ENCODE measurements at places on chromosomes 1 and 21.
A peak's percentile ranks its signal among the peaks of the same experiment; 100 is the strongest.

DNA sequence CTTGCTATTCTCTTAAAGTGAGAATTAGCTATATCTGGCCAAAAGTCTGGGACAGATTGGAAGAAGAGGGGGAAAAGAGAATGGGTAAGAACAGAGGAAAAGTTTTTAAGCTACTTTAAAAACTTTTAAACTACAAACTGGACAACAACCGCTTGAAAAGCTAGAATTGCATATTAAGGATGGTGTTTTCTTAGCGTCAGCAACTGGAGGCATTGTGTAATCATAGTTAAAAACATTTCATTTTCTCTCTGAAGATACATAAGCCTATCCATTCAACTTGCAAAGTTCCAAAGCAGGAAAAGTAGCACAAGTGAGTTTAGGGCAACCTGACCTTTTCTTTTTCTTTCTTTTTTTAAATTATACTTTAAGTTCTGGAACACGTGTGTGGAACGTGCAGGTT, 10.9 kb downstream of the PBX1 start:
- no peak for DNase-seq

- no peak for DNase-seq
These were observed 617.2 kb upstream of the ADGRL2 start for GRCh38 chr1:81183553-81183952.

DNA sequence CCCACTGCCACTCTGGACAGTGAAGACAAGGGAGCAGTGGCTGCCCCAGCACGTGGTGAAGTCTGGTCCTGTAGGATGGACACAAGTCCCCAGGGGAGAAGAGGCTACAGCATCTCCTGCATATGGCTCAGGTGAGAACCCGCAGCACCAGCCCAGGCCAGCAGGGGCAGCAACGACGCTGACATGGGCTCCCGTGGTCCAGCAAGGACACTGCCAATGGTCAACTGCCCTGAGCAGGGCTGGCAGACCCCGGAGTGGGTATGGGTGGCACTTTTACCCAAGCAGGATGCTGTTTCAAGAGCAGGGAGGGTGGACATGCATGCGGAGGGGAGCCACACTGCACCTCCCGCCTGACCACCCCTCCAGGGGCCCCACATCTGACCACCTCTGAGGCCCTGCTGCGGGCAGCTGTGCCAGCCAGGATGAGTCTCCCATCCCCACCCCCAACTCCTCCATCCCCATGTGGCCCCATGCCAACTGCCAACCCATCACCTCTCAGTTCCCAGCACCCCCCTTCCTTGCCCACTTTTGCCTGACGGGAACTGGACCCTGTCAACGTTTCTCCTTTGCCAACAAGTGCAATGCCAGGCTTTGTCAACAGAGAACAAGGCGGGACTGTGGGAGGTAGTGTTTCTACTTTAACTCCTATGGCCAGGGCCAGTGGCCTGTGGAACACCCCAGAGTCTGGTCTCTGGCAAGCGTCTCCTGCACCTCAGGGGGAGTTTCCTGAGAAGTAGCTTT, 8.6 kb downstream of the MORN1 start:
- DNase-seq = peak; percentile 74

GRCh38 chr21:14356746-14357145, 26.2 kb downstream of the HSPA13 start:
- DNase-seq = no peak

- peak; percentile 86 for DNase-seq
These were observed 103.9 kb downstream of the CASZ1 start for GRCh38 chr1:10692401-10693021.

DNA sequence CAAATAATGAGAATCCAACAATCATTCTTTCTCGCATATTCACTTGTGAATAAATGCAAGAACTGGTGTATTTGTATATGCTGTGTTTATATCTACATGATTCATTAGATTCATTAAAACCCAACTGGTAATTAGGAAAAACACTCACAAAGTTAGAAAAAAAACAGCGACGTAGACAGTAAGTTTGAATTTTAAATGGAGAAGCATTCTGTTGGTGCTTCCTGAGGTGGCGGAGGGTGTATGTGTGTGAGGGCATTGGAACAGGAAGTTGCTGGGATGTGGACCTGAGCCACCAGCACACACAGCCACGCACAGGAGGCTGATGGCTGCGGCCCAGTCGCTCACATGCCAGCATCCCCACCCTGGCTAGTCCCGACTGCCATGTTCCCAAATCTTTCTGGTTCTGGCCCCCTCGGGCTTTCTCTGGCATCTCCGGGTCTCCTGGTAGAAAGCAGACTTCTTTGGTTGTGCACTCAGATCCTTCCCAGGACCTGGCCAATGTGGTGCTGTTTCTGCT, 121.6 kb upstream of the IRF2BP2 start:
- peak; percentile 32 for DNase-seq

- no peak for DNase-seq
These were observed 1042.6 kb downstream of the PLA2G4A start for GRCh38 chr1:187871177-187871845.

GRCh38 chr1:202569393-202570322, 140.6 kb downstream of the SYT2 start:
- DNase-seq = no peak

GRCh38 chr1:231312432-231312788, 25.2 kb downstream of the EXOC8 start:
- DNase-seq = no peak

GRCh38 chr1:91680556-91681155, 180.0 kb downstream of the CDC7 start:
- no peak for DNase-seq

Measured in GM20000 (cell line).